ENCODE measurements at places on chromosomes 11 and 22. TPM values are rescaled to one million over a fixed set of nuclear protein-coding genes. Genes with fewer than 3 reads are reported as not detected.

- no peaks in the 10 kb centered on the region for H3K4me1 ChIP-seq
- no peak overlapping the region for H3K27ac ChIP-seq
- no peak overlapping the region for H3K4me3 ChIP-seq
- no peaks in the 10 kb centered on the region for H3K36me3 ChIP-seq
These were observed 97.7 kb downstream of the RBFOX2 start for GRCh38 chr22:35930933-35931332.

- no peak overlapping the region for H3K27ac ChIP-seq
- no peak overlapping the region for H3K4me3 ChIP-seq
- no peaks in the 10 kb centered on the region for H3K27me3 ChIP-seq
- no peaks in the 10 kb centered on the region for H3K4me1 ChIP-seq
These were observed 134.6 kb downstream of the CCDC34 start for GRCh38 chr11:27228232-27228905.

GRCh38 chr11:8127447-8127846 lies 41.4 kb downstream of the RIC3 start:
- no peak for DNase-seq
- H3K4me3 ChIP-seq = no peak overlapping the region
- H3K27me3 ChIP-seq = no peaks in the 10 kb centered on the region
- H3K36me3 ChIP-seq = no peaks in the 10 kb centered on the region
- no peaks in the 10 kb centered on the region for H3K4me1 ChIP-seq
- H3K27ac ChIP-seq = no peak overlapping the region

- H3K27me3 ChIP-seq = no peaks in the 10 kb centered on the region
- DNase-seq = no peak
- H3K4me1 ChIP-seq = no peaks in the 10 kb centered on the region
- H3K36me3 ChIP-seq = no peaks in the 10 kb centered on the region
- H3K4me3 ChIP-seq = no peak overlapping the region
These were observed 333.9 kb upstream of the C11orf87 start for GRCh38 chr11:109088086-109088485.

DNA sequence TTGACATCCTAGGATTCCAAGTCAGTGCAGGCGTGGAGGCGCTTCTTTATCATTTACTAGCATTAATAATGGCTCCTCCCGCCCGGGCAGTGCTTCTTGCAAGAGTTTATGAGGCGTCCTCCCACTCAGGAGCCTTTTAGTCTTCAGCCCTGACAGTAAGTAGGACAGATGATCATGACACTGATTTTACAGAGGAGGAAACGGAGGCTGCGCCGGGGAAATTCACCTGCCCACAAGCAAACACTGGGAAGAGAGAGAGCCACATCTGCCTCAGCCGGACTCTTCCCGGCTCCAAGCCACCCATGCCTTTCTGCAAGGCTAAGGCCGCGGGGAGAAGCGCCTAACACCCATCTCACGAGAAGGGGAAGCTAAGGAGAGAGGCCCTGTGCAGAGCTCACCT lies 35.9 kb downstream of the KIAA0930 start:
- DNase-seq = no peak
- H3K27ac ChIP-seq = peak overlapping the region; percentile 41

The EXPH5 gene
- 0.04 TPM for polyA plus RNA-seq

DNA sequence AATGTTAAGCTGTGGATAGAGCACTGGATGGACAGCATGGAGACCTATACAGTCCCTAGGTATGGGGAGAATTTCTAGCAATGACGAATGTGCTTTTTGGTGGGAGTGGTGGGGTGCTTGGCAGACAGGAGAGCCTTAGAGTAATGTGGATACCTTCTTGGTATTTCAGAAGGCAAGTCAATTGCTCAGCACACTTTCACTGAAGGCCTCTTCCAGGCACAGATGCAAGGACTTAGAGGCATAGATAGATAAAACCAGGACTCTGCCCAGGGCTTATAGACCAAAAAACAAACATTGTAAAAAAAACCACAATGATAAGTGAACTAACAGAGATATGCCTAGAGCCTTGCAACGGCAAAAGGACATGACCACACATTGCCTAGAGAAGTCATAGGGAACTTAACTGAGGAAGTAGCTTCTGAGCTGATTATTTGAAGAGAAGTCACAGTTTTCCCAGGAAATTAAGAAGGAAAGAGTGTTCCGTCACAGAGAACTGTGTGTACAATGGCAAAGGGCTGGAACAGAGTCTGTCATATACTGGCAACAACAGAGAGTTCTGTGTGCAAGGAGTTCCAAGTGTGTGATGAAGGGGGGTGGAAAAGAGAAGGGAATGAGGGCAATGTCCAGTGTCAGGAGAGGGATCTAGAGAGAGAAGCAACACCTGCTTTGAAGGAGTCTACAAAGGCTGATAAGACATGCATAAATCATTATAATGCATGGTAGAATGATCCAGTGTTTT lies 65.9 kb upstream of the PICALM start:
- peaks cover 72% of the 10 kb centered on the region for H3K4me1 ChIP-seq
- H3K4me3 ChIP-seq = peak overlapping the region; percentile 45
- DNase-seq = no peak
- H3K27ac ChIP-seq = peak overlapping the region; percentile 29
- H3K27me3 ChIP-seq = no peaks in the 10 kb centered on the region
- no peaks in the 10 kb centered on the region for H3K36me3 ChIP-seq

DNA sequence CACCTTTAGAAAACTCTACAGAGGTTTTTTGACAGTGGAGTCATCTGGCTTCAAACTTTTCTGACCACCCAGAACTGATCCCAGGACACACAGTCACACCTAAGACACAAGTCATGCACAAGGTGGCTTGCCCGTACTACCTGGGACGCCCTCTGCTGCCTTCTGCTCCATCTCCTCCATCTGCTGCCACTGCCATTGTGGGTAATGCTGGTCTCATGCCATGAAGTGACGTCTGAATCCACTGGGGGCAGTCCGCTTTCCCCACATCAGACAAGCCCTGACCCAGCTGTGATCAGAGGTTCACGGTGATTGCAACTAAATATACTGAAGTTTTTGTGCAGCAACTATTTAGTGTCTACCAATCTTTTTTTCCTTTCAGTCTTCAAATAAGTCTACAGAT lies 5.4 kb upstream of the NDUFS8 start:
- H3K4me3 ChIP-seq = no peak overlapping the region
- H3K27me3 ChIP-seq = no peaks in the 10 kb centered on the region
- no peak for DNase-seq
- H3K36me3 ChIP-seq = peaks cover 74% of the 10 kb centered on the region
- peak overlapping the region; percentile 26 for H3K27ac ChIP-seq

The NELL1 gene
- not detected for polyA plus RNA-seq

- no peak overlapping the region for H3K4me3 ChIP-seq
- peaks cover 4% of the 10 kb centered on the region for H3K4me1 ChIP-seq
- peaks cover 2% of the 10 kb centered on the region for H3K27me3 ChIP-seq
These were observed 36.6 kb downstream of the SC5D start for GRCh38 chr11:121328967-121329679.

The SLC25A18 gene
- not detected for polyA plus RNA-seq

Data from CD14-positive monocyte (primary cell).